ENCODE measurements at places on chromosomes 1 and 21.

DNA sequence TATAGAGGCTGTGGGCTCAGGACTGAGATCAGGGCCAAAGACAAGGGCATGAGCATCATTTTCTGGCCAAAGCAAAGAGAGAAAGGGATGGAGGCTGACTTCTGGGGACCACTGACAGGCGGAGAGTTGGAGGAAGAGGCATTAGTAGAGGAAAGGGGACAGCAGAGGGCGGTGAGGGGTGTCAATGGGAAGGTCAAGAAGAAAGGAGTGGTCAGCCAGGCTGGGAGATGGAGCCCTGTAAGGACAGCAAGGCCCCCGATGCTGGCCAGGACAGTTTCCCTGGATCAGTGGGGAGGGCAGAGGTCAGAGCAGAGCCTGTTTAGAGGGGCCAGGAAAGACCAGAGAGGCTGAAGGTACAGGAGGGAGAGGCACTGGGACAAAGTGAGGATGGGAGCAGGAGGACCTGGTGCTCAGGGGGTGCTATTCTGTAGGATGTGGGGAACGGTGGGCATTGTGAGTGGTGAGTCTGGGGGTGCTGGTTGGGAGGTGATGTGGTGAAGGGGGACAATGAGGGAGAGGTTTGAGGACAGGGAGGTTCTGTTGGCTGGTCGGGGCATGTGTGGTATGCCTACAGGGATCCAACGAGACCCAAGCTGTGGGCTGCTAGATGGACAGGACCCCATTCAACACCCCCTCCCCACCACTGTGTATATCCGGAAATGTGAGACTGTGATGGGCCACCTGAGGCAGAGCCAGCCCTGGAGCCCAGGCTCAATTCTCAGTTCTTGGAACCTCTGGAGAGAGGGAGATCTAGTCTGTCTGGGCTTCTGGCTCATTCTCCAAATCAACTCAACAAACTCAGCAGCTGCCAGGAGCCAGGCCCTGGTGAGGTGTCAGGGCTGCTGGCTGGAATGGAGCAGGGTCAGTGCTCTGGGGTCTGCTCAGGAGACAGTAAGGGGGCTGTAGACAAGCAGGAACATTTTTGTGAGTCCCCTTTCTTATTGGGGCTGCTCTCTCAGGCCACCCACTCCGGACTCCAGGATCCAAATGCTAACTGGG lies 1.4 kb upstream of the FAM151A start:
- DNase-seq: no peak

- no peak for DNase-seq
Observed at GRCh38 chr1:47178020-47178419, 11.8 kb downstream of the PDZK1IP1 start.

GRCh38 chr21:41552254-41552653 lies 44.3 kb upstream of the TMPRSS2 start:
- DNase-seq: no peak

DNA sequence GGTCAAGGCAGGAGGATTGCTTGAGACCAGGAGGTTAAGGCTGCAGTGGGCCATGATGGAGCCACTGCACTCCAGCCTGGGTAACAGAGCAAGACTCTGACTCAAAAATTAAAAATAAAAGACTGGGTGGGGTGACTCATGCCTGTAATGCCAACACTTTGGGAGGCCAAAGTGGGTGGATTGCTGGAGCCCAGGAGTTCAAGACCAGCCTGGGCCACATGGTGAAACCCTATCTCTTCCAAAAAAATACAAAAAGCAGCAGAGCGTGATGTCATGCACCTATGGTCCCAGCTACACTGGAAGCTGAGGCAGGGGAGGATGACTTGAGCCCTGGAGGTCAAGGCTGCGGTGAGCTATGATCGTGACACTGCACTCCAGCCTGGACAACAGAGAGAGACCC lies 44.4 kb upstream of the COX20 start:
- DNase-seq: no peak

- DNase-seq: no peak
Observed at GRCh38 chr1:205944525-205944924, 1.3 kb upstream of the SLC26A9 start.

GRCh38 chr1:169196581-169196980 lies 90.1 kb downstream of the ATP1B1 start:
- no peak for DNase-seq

GRCh38 chr1:150053926-150054325 lies 13.7 kb upstream of the VPS45 start:
- DNase-seq: no peak

GRCh38 chr1:11338284-11338924 lies 65.4 kb downstream of the UBIAD1 start:
- DNase-seq: no peak

GRCh38 chr1:77513839-77514763 lies 168.4 kb downstream of the ZZZ3 start:
- DNase-seq: no peak

DNA sequence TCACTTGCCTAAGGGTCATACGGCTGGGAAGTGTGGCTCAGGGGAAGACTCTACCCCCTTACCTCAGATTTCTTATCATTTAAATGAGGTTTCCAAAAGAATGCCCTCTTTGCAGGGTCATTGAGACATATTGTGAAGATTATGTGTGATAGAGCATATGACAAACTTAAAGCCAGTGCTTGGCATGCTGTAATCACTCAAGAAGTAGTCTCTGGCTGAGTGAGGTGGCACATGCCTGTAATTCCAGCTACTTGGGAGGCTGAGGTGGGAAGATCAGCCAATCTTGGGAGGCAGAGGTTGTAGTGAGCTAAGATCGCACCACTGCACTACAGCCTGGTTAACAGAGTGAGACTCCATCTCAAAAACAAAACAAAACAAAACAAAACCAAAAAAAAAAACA lies 7.5 kb upstream of the LDLRAD2 start:
- no peak for DNase-seq

GRCh38 chr1:228058949-228059633 lies 23.4 kb upstream of the ARF1 start:
- no peak for DNase-seq

GRCh38 chr1:7069931-7070330 lies 284.7 kb downstream of the CAMTA1 start:
- no peak for DNase-seq

DNA sequence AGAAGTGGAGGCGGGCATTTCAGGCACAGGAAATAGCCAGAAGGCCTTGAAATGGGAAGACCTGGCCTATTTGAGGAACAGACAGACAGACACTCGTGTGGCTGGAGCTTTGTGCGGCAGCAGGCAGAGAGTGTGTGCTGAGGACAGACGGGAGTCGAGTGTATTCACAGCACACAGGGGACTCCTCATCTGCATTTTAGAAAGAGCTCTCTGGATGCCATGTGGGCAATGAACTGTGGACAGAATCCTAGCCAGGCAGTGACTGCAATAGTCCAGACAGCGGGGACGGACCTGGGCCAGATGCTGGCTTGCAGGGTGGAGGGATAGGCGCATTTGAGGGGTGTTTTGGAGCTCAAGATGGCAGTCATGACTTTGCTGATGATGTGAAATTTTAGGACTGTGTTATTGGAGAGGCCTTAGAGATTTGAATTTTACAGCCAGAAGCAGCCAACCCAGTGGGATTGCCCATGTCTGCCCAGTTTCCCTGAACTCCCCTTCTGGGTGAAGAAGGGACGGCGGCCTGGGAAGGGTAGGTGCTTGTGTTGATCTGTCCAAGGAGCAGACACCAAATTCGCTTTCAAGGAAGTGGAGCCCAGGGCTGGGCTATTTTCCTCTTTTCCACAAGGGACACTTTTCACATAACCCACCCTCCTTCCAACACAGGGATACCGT lies 43.7 kb downstream of the CHAF1B start:
- DNase-seq: no peak

GRCh38 chr1:153292185-153292584 lies 20.6 kb downstream of the PGLYRP3 start:
- DNase-seq: no peak

GRCh38 chr1:59673573-59674450 lies 140.9 kb upstream of the HOOK1 start:
- no peak for DNase-seq

DNA sequence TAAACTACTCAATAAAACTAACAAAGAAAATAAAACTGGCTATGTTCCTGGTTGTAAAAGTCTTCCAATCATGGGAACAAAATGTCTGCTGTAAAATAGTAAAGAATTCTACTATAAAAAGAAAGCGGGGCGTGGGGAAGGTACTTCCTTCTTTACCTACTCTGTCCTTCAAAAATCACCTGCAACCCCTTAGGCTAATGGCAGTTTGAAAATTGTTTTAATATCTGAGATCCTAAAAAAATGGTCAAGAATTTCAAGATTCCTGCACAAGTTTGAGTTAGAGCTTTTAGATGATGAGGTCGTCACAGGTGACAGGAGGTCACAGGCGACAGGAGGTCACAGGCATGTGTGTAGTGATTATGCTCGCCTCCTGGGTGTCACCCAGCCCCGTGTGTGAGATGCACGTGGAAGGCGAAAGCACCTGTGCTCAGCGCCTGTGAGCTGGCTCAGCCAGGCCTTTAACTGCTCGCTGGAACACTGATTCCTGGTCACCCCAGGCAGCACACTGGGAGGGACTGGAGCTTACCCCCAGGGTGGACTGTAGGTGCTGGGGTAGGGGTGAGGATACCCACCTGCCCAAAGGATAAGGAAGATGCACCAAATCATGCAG lies 18.6 kb upstream of the TMPRSS2 start:
- DNase-seq: no peak

DNA sequence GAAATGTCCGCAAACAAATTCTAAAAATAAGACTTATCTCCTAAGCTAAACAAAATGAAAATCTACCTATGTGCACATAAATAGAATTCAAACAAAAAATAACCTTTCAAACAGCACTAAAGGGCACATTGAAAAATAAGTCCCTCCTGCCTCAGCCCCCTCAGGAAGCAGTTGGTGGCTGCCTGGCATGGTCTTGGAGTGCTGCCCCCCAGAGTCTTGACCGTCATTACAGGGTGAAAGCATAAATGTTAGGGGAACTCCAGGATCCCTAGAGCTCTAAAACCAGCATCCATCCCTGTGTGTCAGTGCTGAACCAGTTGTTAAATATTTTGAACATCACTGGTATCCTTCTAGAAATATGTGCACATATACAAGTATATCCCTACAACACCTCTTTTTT lies 6.5 kb upstream of the NPL start:
- DNase-seq: no peak

GRCh38 chr1:229769006-229769405 lies 143.0 kb downstream of the URB2 start:
- no peak for DNase-seq

GRCh38 chr1:43949678-43950077 lies 2.9 kb downstream of the IPO13 start:
- no peak for DNase-seq

GRCh38 chr1:175434283-175434860 lies 241.8 kb upstream of the KIAA0040 start:
- peak; percentile 11 for DNase-seq

DNA sequence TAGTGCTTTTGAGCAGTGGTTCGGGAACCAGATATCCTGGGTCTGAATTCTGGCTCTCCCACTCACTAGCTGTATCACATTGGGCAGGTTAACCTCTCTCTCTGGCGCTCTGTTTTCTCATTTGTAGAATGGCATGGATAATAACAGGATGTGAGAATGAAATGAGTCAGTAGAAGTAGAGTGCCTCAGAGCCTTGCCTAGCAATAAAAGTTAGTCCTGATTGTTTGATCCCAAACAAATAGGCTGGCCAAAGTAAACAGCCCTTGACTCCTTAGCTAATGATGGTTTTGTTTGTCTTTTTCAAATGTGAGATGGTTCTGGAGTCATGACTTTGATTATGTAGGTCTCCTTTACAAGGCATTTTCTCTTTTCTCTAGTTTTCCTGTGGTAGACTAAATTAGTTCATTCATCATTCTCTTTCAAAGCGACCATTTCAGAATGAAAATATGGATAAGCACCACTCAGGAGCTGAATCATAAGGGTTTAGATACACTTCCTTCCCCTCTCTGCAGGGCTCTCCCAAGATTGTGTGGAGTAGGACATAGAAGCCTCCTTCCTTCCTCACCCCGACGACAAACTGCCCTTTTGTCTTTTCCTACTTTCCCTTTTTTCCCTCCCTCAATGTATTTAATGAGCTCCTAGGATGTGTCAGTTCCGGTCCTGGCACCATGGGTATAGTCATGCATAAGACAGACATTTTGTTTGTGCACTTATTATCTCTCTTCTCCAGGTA lies 23.1 kb downstream of the KIAA0040 start:
- DNase-seq: no peak

- peak; percentile 80 for DNase-seq
Observed at GRCh38 chr1:185317886-185318310, 855 bp upstream of the IVNS1ABP start.

DNA sequence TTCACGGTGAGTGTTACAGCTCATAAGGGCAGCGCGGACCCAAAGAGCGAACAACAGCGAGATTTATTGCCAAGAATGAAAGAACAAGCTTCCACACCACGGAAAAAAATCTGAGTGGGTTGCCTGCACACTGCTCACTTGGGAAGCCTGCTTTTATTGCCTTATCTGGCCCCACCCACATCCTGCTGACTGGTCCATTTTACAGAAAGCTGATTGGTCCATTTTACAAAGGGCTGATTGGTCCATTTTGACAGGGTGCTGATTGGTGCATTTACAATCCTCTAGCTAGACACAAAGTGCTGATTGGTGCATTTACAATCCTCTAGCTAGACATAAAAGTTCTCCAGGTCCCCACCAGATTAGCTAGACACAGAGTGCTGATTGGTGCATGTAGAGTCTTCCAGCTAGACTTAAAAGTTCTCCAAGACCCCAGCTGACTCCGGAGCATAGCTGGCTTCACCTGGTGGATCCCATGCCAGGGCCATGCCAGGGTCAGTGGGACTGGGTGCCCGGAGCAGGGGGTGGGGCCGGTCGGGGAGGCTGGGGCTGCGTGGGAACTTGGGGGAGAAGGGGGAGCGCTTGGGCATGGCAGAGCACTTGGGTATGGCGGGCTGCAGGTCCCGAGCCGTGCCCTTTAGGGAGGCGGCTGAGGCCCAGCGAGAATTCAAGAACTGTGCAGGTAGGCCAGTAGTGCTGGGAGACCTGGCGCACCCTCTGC lies 75.4 kb upstream of the ATP1A1 start:
- no peak for DNase-seq

DNA sequence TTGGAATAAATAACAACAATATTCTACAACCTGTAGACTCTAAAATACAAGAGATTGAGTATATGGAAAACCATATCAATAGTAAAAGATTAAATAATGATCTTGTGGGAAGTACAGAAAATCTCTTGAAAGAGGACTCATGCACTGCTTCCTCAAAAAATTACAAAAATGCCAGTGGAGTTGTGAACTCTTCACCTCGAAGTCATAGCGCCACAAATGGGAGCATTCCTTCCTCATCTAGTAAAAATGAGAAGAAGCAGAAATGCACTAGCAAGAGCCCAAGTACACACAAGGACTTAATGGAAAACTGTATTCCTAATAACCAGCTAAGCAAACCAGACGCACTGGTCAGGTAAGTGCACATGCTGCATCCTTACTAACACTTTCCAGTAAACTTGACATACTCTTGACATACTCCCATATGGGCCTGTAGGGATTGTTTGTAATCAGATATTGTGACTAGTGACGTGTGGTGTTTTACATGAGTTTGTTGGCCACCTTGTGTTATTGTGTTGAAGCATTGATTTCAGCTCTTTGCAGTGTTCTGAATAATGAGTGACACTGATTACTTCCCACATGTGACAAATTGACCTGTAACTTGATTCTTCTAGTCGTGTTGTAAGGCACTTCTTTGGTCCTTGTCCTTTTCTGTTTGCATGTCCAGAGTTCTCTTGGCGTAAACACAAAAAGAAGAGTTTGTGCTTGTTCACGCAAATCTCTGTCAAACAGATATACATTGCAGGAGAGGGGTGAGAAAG lies 28.0 kb downstream of the MACO1 start:
- DNase-seq: no peak
